ENCODE measurements at places on chromosomes 5 and 9.

DNA sequence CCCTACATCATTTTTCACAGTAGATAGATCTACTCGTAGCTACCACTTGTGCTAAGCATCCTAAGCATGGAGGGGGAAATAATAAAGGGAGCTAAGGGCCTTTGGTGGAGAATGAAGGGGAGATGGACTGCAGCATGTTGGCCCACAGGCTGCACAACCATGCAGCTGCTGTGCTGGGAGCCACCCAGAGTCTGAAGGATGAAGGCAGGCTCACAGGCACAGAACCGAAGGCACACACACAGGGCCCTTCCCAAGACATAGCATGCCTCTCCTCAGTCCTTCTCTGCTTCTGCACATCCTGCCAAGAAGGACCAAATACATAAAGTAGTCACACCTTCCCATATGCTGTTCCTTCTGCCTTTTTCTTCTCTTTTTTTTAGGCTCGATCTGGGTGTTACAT lies 6.6 kb downstream of the FAM193B start:
- no peak for DNase-seq

DNA sequence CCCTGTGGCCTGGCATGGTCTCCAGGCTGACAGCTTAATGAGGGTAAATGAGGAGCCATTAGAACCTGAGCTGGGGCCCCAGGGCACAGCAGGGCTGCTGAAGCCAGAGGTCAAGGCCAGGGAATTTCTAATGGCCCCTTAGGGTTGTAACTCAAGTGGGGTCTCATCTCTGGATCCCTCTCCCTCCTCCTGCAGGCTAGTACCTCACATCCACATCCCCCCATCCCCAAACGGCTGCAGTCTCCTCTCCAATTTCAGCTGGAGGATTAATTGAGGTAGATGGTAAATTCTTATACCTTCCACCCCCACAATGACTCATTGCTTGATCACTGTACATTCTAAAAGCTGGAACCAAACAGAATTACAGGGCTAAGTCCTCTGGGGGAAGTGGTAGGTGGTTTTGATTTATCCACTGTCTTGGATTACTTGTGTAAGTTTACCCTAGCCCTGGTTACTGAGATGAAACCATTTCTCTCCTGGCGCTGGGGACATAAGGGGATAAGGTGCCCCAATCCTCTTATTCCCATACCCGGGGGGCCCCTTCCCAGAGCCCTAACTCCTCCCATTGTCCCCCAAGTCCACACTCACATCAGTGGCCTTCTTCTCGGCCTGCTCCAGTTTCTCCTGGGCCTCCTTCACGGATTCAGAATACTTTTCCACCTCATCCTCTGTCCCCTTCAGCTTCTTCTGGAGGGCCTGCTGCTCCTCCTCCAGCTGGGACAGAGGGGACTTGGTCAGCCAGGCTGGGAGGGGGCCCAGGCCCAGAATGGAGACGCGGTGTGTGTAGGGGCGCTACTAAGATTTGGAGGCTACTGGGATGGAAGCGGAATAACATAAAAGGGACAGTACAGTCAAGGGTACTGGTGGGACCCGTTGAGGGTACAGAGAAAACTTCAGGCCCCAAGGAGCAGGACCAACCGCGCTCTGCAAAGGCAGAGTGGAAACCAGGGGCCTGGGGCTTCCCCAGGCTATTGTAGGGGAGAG lies 875 bp downstream of the TPM2 start:
- DNase-seq: no peak

- DNase-seq: no peak
Measured at GRCh38 chr5:156883316-156883875, 33.3 kb downstream of the PPP1R2B start.

DNA sequence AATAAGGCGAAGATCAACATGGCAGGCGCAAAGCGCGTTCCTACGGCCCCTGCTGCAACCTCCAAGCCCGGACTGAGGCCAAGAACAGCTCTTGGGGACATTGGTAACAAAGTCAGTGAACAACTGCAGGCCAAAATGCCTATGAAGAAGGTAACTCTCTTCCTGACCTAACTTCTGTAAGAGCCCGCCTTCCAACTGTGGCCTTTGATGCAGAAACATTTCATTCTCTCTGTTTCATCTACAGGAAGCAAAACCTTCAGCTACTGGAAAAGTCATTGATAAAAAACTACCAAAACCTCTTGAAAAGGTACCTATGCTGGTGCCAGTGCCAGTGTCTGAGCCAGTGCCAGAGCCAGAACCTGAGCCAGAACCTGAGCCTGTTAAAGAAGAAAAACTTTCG lies 979 bp downstream of the CCNB1 start:
- DNase-seq: no peak

GRCh38 chr5:66653325-66653724 lies 57.1 kb downstream of the MAST4 start:
- no peak for DNase-seq

DNA sequence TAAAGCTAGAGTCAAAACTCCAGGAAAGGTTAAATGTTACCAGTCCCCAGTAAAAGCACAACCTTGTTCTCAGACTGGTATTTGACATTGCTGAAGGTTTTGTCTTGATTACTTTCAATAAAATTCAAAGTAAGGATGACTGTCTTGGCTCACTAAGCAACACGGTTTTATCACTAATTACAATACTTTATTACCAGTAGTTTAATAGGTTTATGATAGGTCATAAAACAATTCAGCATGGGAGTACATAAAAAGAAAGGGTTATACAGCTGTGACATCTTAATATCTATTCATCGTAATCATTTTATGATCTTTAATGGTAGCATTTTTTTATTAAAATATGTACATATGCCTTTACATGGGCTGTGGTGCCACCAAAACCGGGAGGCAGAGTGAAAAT lies 370.7 kb upstream of the IRX2 start:
- no peak for DNase-seq

DNA sequence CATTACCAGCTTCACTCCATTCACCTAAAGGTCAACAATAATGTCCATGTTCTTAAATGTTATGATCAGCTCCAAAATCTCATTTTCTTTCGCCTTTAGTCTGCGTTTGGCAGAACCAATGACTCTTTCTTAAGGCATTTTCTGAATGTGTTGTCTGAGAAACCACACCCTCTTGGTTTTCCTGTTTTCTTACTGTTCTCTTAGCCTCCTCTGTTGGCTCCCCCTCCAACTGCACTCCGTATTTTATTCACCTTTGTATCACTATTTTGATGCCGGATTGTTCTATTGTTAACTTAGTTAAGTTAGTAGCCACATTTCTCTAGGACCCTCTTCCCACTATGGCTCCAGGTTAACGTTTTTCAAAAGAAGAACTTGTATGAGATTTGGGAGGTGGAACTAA lies 185.6 kb downstream of the DMAC1 start:
- DNase-seq: no peak

DNA sequence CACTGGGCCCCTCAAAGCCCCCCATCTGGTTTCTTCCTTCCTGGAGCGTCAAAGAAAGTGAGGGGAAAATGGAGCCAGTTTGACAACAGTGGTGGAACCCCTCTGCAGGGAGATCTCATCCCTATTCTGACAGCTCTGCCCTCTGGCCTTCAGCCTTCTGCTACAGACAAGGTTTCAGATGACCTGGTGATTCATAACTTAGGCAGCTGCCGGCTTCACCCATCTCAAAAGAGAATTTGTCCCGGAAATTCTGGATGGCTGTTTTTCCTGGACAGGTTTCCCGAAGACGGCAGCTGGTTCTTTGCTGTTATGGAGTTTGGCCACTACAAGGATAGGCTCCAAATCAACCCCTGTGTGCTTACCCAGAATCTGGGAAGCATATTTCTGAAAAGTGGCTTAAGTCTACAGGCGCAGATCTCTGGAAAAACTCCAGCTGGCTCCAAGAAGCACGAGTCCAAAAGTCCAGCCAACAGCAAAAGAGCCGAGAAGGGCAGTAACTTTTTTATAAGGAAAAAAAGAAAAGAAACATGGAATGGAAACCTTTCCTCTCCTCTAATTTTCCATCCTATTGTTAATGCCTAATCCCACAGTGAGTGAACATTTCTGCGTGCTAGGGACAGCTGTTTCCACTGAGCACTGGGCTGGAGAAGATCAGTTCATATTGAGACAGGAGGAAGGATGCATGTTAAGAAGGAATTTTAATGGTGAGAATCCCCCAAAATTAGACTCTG lies 54.5 kb downstream of the ZNF366 start:
- no peak for DNase-seq

DNA sequence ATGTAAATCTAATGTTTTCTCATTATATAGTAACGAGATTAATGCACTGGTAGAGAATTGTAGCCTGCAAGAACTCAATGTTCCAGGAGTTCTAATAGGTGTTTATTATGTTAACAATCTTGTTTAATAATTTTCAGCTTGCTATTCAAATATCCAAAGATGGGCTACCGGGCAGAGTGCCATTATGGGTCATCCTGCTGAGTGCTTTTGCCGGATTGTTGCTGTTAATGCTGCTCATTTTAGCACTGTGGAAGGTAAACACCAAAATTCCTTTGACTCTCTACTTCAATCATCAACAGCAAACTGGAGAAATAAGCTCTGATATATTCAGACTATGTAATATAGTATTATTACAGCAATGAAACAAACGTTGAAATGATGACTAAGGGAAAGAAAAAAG lies 41.9 kb upstream of the ITGA2 start:
- DNase-seq: no peak

- no peak for DNase-seq
Measured at GRCh38 chr5:80701597-80701996, 46.8 kb upstream of the DHFR start.

DNA sequence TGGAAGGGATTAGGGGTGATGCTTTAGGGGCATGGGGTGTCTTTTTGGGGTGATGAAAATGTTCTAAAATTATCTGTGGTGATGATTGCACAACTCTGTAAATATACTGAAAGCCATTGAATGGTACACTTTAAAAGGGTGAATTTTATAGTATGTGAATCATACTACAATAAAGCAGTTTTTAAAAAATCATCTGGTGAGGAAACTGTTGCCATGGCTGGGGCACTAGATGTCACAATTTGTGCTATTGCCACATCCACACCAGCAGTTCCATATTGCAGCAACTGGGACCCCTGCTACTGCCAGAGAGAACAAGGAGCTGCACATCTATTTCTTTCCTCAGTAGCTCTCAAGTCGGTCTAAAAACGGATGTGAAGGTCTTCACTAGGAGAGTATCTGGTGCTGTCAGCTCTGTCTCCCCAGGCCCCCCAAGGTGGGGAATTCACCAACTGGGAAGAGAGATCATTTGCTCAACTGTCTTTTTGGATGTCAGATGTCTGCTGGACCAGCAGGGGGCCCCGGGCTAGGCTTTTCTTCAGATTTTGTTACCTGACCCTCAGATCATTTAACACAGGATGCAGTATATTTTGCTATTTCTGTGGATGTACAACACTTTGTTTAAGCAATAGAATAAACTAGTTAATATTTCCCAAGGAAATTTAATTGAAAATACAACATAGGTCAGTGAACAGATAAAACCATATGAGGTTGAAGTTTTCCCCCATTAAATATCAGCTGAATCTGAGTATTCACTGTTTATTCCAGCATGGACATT lies 13.2 kb downstream of the CMYA5 start:
- DNase-seq: no peak

GRCh38 chr5:38360323-38361061 lies 102.1 kb downstream of the EGFLAM start:
- no peak for DNase-seq

DNA sequence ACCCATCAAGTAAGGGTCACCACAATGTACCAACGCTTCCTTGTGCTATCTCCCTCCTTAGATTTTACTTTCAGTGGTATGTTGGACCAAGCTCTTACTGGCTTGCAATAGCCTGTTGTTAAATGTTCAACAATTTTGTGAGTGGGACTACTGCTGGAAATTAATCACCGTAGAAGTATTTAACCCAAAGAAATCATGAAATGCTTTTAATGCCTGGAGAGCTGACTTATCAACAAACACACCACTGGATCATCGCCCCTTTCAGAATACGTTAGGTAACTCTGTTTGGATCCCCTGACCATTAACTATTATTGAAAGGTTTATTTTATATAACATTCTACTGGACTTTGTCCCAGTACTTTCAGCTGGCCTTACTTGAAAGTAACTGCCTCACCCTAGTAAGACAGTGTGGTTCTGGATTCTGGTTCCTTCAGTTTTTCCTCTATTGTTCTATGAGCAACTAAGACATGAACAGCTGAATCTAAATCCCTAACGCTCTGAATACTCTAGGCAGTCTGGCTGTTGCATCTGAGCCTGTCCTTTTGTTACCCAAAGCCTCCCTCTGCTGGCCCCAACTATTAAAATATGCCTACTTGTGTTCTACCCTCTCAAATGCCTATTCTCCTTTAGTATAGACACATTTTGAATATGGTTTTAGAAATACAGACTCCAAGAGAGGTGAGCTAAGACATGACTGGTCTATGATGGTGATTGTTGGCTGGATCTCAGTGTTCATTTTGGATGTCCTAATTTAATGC lies 1203.4 kb upstream of the DMAC1 start:
- DNase-seq: no peak

DNA sequence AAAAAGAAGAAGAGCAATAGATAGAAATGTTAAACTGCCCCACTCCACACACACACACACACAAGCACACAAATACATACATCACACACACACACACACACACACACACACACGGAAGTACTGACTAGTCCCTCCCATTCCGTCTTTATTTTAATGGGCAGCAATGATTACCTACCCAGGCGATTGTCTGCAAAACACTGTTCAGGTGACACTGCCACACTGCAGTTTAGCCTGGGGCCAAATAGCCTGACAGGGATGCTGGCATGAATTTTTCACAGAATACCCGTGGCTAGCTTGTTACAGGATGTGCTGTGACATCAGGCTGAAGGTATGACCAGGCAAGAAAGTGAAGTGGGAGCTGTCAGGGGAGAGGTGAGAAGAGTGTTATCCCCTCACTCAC lies 86.9 kb downstream of the FRMD3 start:
- DNase-seq: no peak

DNA sequence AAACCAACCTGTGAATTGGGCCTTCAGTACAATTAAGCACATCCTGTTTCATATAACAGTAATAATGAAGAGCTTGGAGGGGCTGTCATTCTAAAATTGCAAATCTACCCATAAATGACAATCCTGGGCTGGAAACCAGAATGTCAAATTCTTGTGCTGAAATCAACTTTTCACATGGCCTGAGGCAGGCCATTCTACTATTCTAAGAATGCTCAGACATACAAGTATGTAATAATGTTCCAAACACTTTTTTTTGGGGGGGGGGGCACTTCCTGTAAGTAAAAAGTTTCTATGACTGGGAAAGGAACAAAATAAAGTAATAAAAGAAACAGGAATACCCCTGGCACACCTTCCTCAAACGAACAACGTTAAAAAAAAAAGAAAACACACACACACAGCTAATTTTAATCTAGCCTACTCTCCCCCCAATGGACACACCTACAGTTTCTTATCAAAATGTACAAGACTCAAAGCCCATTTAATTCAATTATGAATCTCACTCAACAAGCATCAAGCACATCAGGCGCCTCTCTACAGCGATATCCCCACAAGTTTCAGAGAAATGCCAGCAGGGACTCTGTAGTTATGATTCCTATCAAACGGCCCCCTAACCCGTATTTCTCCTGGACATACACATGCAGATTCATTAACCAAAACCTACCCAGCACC lies 1.4 kb downstream of the ETF1 start:
- no peak for DNase-seq

- DNase-seq: no peak
Measured at GRCh38 chr9:111559000-111559610, 34.1 kb downstream of the ZNF483 start.
